ENCODE measurements at places on chromosomes 1 and 21. TPM values are rescaled to one million over a fixed set of nuclear protein-coding genes. Genes with fewer than 3 reads are reported as not detected.

DNA sequence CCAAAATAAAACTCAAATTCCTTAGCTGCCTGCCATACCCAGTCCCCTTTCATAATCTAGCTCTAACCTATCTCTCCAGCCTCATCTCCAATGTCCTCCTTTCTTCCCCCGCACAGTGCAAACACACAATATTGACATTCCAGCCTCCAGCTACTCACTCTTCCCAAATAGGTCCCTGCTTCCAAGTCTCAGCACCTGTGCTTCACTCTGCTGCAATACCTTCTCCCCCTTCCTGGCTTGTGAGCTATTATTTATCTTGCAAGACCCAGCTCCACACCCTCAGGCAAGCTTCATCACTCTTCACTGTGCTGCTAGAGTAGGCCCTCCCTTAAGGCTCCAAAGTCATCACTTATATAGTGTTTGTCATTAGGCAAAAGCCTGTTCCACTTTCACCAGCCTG is 9.7 kb downstream of the PLPP3 start:
- DNase-seq = no peak

GRCh38 chr1:94863919-94864318 is 43.8 kb downstream of the SLC44A3 start:
- peak; percentile 29 for DNase-seq

DNA sequence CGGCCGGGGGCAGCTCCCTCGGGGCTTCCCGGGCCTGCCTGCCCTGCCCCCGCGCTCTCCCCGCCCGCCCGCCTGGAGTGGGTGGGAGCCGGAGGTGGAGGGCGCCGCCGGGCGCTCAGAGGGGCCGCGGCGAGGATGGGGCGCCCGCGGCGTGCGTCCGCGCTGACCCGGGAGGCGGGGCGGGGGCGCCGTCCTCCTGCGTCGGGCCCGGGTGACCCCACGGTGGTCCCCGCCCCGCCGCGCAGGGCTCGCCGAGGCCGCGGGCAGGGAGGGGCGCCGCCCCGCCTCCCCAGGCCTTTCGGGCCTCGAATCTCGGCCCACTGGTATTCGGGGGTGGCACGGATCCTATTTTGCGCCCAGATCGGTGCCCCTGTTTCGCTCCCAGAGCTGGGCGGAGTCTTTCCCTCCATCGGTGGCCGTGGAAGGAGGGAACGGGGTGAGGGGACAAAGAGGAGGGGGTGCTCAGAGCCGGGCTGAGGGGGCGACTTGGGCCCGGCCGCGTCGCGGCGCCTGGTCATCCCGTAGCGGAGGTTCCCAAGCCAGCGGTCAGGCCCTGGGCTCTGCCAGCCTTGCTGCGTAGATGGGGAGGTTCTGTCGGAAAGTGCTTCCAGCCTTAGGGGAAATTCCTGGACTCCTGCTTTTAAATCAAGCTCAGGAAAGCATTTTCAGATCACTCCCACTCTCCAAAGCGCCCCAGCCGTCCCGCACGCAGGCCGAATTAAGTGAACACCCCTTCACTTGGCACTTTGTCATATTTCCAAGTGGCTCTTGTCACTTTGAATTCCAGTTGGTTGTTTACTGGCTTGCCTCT is 545 bp downstream of the PATJ start:
- peak; percentile 48 for DNase-seq

DNA sequence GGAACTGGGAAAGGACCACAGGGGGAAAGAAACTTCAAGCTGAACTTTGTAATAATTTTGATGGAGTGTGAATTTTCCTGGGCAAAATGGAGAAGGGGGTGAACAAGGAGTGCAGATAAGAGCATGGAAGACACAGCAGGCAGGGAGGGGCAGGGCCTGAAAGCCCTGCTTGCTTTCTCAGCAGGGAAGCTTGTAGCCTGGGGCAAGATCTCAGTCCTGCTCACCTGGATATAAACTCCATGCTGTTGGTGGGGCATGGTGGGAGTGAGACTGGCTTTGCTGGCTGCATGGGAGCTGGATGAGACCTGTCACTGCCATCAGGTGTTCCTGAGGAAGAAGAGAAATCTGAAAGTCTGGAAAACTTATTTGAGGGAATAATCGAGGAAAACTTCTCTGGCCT is 58.7 kb upstream of the RC3H1 start:
- no peak for DNase-seq

- DNase-seq = no peak
Measured at GRCh38 chr1:165887877-165888551, 60.6 kb downstream of the UCK2 start.

DNA sequence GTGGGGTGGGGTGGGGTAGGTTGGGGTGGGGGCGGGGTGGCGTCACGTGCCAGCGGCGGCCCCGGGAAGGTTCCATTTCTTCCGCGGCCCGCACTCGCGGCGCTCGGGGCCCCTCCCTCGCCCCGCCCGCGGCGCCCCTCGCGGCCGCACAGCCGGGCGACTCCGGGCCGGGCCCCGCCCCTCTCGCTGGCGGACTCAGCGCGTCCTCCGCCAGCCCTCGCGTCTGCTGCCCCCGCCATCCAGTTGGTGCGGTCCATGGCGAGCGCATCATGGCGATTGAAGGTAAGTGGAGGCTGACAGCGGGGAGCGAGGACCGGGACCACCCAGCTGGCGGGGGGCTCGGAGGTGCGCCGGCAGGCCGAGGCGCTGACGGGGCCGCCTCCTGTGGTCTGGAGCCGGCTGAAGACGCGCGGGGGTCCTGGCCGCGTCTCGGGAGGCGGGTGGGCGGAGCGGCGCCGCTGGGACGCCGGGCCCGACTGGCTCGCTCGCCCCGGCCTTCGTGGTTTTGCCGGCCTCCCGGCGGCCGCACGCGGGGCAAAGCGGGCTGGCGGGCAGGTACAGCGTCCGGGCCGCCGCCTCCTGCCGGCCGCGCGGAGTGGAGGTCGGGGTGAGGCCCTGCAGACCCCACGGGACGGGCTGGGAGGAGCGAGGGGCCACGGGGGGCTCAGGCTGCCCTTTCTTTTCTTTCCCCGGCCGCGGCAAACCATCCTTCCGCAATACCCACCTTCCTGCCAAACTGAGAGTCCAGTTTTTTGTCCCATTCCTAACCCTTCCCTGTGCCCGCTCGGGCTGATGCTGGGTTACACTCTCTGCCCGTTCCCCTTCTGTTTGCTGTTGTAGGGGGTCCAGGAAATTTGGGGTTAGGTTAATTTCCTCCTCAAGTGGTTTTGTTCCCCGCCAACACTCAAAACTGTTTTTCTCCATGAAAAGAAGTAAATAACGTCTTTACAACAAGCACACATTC is at the start of gene SYT14:
TSS of gene SYT14 (plus strand) at position 222 of the 964 bp plus-strand sequence. CDS start at position 270, 48 bp downstream.
- no peak for DNase-seq

- no peak for DNase-seq
Measured at GRCh38 chr1:203151362-203152157, 24.0 kb downstream of the ADORA1 start.

ANP32E gene
- 18.5 TPM for total RNA-seq

DNA sequence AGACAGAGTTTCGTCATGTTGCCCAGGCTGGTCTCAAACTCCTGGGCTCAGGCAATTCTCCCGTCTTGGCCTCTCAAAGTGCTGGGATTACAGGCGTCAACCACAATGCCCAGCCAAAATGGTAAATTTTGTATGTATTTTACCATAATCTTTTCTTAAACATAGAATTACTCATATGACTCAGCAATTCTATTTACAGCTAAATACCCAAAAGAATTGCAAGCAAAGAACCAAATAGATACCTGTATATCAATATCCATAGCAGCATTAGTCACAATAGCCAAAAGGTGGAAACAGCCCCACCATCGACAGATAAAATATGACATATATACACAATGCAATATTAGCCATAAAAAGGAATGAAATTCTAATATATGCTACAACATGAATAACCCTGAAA is 36.5 kb downstream of the TESK2 start:
- DNase-seq = no peak

DNA sequence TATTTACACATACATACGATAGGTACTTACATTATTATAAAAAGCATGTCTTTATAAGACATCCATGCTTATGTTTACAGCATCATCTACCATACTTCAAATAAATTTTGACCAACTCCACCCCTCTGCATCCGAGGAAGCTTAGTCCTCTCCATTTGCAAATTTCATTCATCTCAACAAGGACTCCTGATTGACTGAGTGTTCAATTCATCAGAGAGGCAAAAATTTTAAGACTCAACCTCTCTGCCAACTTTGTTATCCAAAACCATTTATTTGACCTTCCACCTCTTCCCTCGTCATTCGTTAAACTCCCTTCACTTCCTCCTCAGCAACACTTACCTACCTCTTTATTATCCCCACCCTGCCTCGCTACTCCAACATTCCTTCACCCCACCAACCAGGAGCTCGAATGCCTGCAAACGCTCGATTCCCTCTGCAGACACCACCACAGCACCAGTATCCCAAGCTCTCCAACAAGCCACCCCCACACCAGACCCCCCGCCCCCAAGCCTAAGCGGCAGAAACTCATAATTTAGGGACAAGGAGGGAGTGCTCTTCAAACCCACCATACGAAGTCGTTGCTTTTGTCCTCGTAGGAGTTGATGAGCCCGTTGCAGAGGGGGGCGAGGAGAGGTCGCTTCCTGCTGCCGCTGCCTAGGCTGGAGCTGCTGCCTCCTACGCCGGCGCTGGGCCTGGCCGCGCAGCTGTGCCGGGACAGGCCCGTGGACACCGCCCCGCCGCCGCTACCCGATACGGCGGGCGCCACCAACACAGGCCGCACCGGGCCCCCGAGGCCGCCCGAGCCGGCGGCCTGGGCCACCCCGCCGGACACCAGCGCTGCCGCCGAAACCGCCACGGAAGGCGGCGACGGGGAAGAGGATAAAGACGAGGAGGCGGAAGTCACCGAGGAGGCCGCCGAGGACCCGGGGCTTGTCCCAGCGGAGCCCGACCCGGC is 803 bp downstream of the COP1 start:
- peak; percentile 69 for DNase-seq

MR1 gene
- 3.0 TPM for total RNA-seq

- peak; percentile 53 for DNase-seq
Measured at GRCh38 chr1:31482482-31483011, 69.5 kb downstream of the SERINC2 start.

C1orf198 gene
- total RNA-seq = 24.6 TPM
